ENCODE measurements at places on chromosomes 3 and 15.

DNA sequence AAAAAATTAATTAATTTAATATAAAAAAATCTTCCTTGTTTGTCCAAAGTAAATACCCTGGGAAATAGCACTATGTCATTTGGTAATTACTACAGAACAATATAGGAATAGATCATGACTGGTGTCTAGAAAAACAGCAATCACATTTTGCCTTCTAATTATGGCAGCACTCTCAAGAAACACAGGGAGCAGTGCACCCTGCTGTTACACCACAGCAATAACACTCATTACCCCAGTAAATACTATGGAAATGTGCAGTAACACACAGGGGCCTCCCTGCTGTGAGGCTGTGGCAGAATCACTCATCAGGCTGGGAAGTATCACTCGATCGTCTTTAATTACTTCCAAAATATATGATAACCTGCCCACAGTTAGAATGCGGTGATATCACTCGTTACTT lies 646.0 kb downstream of the TUSC7 start:
- peak; percentile 90 for DNase-seq

DNA sequence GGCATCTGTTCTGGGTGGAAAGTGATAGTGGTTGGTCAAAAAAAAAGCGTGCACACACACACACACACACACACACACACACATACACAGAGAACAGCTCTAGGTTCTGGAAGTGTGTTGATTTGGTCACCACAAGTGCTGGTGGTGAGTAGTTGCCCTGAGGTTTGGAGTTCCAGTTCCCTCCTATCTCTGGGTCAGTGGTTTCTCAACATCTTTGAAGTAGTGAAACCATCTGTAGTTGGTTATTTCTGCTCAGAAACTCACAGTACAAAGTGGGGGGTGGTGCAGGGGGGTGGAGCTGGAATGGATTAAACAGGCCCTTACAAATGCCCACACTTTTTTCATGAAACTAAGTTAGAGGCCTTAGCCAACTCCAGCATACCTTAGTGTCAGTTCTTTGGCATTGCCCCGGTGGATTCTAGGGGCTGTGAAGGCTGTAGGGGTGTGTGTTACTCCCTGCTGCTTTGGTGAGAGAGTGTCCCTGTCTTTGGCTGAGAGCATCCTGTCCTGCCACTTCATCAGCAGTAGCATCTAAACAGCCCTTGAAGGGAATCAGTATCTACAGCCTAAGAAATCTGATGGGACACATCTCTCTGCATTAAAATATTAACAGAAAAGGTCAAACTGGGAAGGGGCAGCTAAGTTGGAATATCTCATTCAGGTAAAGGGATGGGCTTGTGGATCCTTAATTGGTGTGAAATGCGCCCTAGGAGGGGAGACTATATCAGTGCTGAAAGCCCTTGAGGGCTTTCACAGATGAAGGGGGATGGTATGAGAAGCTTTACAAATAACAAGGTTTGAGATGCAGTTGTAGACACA lies 20.6 kb downstream of the SMAD3 start:
- no peak for DNase-seq

DNA sequence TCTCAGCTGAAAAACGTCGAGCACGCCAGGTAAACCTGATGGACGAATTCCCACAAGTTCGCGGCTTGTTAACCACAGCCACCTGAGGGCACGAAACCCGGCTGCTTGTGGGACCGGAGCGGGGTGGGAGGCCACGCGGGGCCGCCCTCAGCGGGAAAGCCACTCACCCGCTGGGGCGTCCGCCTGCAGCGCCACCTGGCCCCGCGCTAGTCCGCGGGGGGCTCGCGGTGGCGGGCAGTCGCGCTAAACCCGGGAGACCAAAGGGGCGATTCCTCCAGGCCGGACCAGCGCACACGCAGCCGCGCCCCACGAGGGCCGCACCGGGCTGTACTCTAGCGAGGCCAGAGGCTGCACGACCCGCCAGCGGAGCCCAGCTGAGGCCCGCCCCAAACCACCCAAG lies 15.7 kb upstream of the CFAP161 start:
- DNase-seq = no peak

DNA sequence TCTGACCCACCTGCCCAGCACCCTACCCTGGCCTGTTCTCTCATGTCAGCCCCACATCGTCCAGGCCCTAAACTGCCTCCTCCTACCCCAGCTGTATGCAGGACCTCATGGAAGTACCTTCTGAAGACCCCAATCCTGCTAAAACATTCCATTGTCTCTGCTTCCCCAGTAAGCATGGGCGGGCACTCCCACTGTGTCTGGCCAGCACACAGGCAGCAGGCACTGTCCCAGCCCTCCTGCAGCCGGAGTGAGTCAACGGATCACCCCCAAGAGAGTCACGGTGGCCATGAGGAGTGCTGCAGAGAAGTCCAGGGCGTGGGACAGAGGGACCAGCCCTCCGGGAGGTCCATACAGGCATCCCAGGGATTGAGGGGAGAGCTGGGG lies 36.4 kb upstream of the SLCO2A1 start:
- DNase-seq = no peak

DNA sequence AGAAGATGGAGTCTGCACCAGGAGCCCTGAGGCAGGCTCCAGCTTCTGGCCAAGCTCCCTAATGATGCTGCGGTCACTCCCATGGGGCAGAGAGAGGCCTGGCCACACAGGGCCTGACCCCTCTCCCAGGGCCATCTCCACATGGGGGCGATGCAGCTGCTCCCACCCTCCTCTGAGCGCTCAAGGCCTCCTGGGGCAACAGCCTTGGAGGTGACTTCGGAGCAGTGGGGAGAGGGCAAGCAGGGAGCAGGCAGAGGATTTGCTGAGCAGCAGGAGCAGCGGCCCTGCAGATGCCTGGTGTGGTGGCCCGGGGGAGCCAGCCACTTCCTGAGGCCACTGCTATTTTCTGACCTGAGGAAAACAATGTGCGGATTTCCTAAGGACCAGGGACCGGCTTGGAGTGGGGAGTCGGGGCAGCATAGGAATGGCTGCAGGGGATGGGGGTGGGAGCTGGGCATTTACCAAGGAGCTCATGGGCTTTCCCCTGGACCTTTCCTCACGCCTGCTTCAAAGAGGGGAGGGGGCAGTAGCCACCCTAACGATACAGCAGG lies 81.6 kb upstream of the RPL32 start:
- no peak for DNase-seq

- DNase-seq = no peak
Measured at GRCh38 chr3:10558736-10559135, 53.4 kb upstream of the ATP2B2 start.

- DNase-seq = no peak
Measured at GRCh38 chr3:78736863-78737262, 1030.9 kb downstream of the ROBO1 start.

GRCh38 chr3:46235425-46235824 lies 6.8 kb upstream of the CCR3 start:
- DNase-seq = no peak

- DNase-seq = no peak
Measured at GRCh38 chr3:24684506-24685023, 189.9 kb upstream of the THRB start.

DNA sequence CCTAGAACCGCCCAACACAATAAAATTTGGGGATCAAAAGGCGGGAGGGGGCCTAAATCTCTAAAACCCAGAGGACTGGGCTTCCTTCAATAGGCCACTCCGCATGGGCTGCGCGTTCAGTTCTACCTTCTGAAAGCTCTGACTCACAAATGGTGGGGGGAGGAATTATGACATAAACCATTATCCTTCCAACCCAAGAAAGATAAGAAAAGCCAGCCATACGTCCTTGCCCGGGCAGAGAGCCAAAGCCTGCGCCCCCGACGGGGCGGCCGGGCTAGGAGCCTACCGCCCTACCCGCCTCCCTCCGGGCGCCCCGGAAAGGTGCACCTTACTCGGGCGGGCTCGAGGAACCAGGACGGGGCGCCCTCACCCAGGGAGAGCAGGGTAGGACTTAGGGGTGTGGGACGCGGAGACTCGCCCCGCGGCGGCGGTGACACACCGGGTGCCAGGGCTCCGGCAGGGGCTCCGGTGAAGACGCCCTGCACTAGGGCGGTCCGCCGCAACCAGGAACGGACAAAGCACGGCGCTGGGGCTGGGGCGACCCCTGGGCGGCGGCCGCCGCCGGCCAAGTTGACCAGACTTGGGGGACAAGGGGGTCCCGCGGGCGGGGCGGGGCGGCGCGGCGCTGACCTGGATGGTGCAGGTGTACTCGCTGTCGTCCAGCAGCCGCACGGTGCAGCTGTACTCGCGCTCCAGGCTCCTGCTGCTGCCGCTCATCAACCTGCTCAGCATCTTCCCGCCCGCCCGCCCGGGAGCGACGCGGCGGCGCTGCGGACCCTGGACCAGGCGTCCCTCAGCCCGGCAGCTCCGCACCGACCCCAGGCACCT lies 534 bp downstream of the FRMD5 start:
- DNase-seq = peak; percentile 77

GRCh38 chr3:39981547-39982184 lies 172.3 kb downstream of the MYRIP start:
- no peak for DNase-seq

GRCh38 chr15:87604857-87605446 lies 651.6 kb downstream of the NTRK3 start:
- no peak for DNase-seq

DNA sequence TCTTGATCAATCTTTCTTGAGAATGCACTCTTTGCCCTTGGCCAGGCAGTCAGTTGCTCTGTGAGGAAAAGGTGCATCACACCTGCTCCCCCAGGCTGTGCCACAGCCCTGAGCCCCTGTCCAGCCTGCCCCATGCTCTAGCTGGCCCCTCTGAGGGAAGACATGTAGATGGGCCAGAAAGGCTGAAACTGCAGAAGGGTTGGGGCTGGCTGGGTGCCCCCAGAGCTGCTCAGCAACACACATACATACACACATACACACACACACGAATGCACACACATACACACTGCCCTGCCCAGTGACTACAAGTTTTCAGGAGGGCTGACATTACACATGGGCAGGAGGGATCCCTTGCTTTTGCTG lies 16.4 kb downstream of the TBC1D21 start:
- DNase-seq = no peak

- no peak for DNase-seq
Measured at GRCh38 chr15:90232941-90233386, 777 bp downstream of the CIB1 start.

DNA sequence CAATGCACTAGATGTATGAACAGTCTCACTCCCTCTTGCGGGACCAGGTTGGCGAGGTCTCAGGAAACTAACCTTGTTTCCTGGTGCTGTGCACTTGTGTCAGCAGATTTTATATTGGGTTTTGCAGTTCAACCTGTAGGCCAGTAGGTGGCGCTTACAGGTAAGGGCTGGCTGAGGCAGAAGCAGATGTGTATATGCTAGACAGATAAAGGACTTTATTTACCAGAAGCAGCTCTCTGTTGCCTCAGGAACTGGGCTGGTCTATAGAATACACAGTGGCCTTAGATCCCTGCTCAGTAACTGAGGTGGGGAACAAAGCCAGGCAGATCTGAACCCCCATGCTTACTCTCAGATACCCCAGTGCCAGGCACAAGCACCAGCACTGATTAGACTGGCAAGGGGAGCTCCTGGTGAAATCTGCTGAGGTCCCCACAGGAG lies 296.8 kb downstream of the DOCK3 start:
- DNase-seq = peak; percentile 60

DNA sequence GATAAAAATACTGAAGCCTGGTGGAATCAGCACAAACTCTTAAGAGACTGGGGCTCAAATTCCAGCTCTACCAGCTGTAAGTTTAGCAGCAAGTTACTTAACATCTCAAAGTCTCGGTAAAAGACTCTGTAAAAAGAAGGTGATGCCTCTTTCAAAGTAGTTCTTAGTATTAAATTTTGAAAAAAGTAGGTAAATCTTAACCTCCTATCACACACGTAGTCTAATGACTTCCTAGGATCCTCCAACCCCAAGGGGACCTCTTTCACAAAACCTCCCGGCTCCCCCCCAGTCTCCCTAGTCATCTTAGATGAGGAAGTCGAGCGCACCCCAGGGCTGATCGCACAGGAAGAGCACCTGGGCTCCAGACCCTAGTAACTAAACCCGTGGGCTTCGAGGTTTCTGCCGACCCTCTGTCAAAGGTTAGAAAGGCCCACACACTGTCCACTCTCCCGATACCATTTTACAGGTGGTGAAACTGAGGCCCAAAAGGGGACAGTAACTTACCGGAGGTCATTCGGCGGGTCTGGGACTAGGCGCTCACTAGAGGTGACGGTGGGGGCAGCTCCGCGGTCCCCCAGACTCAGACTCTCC lies 427 bp downstream of the MBD4 start:
- peak; percentile 90 for DNase-seq
